ENCODE measurements at places on chromosomes 2 and 18. TPM values are rescaled to one million over a fixed set of nuclear protein-coding genes. Genes with fewer than 3 reads are reported as not detected.

Gene GCKR
- total RNA-seq, result not detected

Gene CYBRD1
- 11.1 TPM for total RNA-seq

Gene ANKRD62
- 0.15 TPM for total RNA-seq

Gene CYP26B1
- total RNA-seq, result 1.2 TPM

Gene TTC39C
- total RNA-seq, result 27.6 TPM

Gene ATP9B
- total RNA-seq, result 33.5 TPM

Gene TRIP12
- total RNA-seq, result 107 TPM

Gene MAP3K19
- not detected for total RNA-seq

Gene NETO1
- 0.71 TPM for total RNA-seq

Gene HOXD13
- not detected for total RNA-seq

Gene SH3RF3
- 0.28 TPM for total RNA-seq

Gene OTOS
- not detected for total RNA-seq

DNA sequence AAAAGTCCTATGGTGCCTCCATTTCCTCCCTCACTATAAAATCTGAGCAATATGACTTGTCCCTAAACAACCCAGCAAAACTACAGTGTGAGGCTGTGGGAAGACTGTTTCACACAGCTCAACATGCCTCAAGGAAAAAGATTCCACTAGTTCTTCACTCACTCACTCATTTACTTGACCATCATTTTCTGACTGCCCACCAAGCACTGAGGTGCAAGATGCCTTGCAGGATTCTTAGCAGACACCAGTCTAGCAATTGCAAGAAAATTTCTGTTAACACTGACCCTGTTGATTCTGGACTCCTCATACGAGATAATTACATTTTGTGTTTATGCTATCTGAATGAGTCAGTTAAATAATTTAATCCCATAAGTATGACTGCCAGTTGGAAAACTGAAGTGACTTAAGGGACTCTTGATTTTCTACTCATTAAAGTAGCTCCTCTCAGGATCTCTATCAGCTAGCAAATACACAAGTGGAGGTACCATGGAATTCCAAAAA lies 51.9 kb upstream of the PCBP1 start:
- no peaks in the 10 kb centered on the region for H3K27me3 ChIP-seq
- no peaks in the 10 kb centered on the region for H3K36me3 ChIP-seq
- no peak overlapping the region for H3K4me3 ChIP-seq
- H3K27ac ChIP-seq, result no peak overlapping the region
- no peak for DNase-seq
- H3K4me1 ChIP-seq, result peaks cover 17% of the 10 kb centered on the region

GRCh38 chr2:143195511-143195910 lies 66.3 kb downstream of the ARHGAP15 start:
- no peaks in the 10 kb centered on the region for H3K4me1 ChIP-seq
- no peak overlapping the region for H3K27ac ChIP-seq
- no peak for DNase-seq
- no peaks in the 10 kb centered on the region for H3K27me3 ChIP-seq

DNA sequence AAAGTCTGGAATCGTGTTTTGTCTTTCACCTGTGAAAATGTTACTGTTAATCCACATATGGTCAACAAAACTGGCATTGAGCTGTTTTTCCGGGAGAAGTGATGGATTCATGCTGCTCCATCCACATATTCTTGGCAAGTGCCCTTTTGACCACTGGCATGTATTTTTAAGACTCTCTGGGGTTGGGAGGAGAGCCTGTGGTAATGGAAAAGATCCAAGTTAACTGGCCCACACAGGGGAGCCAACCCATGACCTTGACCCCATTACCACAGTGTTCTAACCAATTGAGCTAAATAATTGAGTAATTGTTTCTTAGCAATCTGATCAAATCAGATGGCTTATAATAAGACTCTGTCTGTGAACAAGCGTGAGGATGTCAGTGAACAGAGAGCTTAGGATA lies 296.2 kb upstream of the NRP2 start:
- no peak overlapping the region for H3K27ac ChIP-seq
- H3K4me3 ChIP-seq, result no peak overlapping the region
- no peaks in the 10 kb centered on the region for H3K36me3 ChIP-seq
- no peaks in the 10 kb centered on the region for H3K27me3 ChIP-seq

DNA sequence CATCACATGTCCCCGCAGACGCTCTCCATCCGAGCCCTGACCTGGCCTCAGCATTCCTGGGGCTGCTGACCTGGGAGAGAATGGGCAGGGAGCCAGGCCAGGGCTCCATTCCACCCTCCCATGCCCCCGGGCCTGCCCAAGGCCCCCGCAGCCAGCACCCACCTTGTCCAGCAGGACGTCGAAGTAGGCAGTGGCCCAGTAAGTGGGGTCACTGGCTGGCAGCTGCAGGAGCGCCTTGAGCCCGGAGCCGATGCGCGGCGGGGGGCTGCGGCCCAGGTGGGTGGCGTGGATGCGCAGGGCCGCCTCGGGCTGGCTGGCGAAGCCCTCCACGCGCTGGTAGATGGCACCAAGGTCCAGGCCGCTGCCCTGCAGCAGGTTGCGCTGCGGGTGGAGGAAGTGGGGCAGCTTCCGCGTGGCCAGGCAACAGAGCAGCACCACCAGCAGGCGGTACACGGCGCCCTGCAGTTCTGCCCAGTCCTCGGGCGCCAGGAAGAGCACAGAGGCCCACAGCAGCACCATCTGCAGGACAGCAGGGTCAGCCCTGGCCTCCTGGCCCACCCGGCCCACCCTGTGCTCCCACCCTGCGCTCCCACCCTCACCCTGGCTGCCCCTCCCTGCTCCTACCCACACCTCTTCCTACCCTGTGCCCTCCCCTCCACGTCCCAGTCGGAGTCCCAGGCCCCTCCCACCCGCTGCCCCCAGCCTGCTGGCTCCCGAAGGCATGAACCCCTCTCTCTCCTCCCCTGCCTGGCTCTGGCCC lies 7.6 kb downstream of the MAB21L4 start:
- H3K4me3 ChIP-seq, result no peak overlapping the region
- no peaks in the 10 kb centered on the region for H3K4me1 ChIP-seq
- H3K36me3 ChIP-seq, result no peaks in the 10 kb centered on the region
- H3K27me3 ChIP-seq, result no peaks in the 10 kb centered on the region
- no peak overlapping the region for H3K27ac ChIP-seq

DNA sequence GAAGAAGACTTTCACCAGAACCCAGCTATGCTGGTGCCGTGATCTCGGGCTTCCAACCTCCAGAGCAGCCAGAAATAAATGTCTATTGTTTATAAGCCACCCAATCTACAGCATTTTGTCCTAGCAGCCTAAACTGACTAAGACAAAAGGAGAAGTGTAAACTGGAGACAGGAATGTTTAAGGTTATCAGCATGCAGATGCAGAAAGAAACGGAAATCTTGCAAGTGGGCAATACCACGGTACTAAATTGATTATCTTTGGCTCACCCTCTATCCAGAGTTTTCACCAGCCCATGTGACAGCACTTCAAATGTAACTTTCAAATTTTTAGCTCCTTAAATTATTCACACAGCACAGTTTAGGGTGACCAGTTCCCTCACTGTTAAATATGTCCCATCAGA lies 5.7 kb upstream of the CAPN14 start:
- no peak overlapping the region for H3K27ac ChIP-seq
- H3K4me3 ChIP-seq, result no peak overlapping the region
- no peaks in the 10 kb centered on the region for H3K36me3 ChIP-seq
- no peaks in the 10 kb centered on the region for H3K27me3 ChIP-seq
- H3K4me1 ChIP-seq, result no peaks in the 10 kb centered on the region
- DNase-seq, result no peak

GRCh38 chr2:61044636-61045035 lies 21.0 kb upstream of the SANBR start:
- no peak for DNase-seq
- H3K27me3 ChIP-seq, result no peaks in the 10 kb centered on the region
- no peaks in the 10 kb centered on the region for H3K4me1 ChIP-seq
- no peak overlapping the region for H3K27ac ChIP-seq

DNA sequence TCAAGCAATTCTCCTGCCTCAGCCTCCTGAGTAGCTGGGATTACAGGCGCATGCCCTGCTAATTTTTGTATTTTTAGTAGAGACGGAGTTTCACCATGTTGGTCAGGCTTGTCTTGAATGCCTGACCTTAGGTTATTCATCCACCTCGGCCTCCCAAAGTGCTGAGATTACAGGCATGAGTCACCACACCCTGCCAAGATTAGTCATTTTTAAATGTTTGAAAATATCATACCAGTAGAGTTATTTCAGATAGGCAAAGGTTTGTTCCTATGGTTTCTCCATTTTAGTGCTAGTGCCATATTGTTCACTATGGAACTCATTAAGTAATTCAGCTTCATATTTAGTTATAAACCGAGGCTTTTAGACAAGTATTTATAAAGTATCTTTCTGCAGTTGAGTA lies 52.3 kb downstream of the HIBCH start:
- H3K4me1 ChIP-seq, result no peaks in the 10 kb centered on the region
- DNase-seq, result no peak
- no peak overlapping the region for H3K4me3 ChIP-seq
- H3K27ac ChIP-seq, result no peak overlapping the region

DNA sequence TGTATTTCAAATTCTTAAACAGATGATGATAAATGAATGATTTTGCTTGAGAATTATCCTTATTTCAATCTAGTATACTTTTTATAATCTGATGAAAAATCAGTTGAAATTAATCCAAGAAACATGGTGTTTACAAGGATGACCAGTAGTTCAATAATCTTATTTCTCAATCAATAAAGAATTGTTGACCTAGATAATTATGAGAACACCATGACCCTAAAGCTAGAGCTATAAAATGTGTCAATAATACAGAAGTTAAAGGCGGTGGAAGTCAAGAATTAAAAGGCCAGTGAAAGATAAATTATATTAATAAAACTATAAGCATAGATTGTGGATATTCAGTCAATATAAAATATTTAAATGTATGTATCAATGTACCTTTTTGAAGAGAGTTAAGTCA lies 667.4 kb upstream of the GCFC2 start:
- H3K4me1 ChIP-seq, result no peaks in the 10 kb centered on the region
- H3K4me3 ChIP-seq, result no peak overlapping the region
- no peak overlapping the region for H3K27ac ChIP-seq
- no peak for DNase-seq
- no peaks in the 10 kb centered on the region for H3K36me3 ChIP-seq
- no peaks in the 10 kb centered on the region for H3K27me3 ChIP-seq

DNA sequence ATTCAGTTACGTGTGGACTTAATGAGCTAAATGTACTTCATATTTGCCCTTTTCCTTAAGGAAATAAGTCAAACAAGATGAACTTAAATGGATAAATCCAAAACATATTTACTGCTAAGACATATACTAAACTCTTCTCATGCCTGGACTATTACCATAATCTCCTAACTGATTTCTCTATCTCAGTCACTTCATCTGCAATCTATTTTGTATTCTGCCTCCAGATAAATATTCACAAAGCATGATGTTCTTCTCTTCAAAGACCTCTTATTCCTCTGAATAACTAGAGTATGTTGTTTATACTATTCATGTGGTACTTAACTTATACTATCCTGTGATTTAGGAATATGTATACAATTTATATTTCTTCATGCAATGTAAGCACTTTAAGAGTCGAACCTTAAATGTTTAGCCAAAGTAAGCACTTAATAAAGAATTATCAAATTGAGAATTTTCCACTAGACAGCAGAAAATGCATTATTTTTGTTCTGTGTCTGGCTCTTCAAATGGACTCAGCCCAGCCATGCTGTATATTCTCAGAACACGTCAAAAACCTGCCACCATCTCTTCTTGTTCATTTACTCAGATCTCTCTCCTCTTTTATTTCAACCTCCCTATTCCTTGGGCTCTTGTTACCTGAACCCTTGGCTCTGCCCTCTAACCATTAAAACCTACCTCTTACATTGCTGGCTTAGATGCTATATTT lies 79.9 kb upstream of the ARHGAP28 start:
- no peak overlapping the region for H3K4me3 ChIP-seq
- no peak overlapping the region for H3K27ac ChIP-seq
- DNase-seq, result no peak
- H3K36me3 ChIP-seq, result no peaks in the 10 kb centered on the region

GRCh38 chr18:51226068-51226467 lies 28.6 kb upstream of the MEX3C start:
- no peaks in the 10 kb centered on the region for H3K4me1 ChIP-seq
- no peaks in the 10 kb centered on the region for H3K36me3 ChIP-seq
- no peak overlapping the region for H3K4me3 ChIP-seq

- peaks cover 32% of the 10 kb centered on the region for H3K4me1 ChIP-seq
- no peaks in the 10 kb centered on the region for H3K27me3 ChIP-seq
- no peak overlapping the region for H3K27ac ChIP-seq
Observed at GRCh38 chr18:59834267-59834666, 65.5 kb upstream of the PMAIP1 start.

DNA sequence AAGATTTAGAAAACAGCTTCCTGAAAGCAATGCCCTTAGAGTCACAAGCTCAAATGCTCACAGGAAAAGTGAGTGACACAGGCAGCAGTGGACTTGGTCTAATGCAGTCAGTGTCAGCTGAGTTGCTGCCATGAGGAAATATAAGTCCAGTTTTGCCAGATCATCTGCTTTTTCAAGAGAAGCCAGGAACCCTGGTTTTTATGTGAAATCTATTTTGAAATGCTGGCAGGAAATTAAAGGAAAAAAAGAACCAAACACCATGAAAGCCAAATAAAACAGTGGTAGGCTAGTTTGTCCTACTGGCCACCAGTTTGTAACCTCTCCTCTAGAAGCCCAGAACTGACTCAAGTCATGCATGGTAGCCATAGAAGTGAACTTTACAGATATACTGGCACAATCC lies 109.2 kb downstream of the THADA start:
- H3K4me3 ChIP-seq, result no peak overlapping the region
- peaks cover 9% of the 10 kb centered on the region for H3K4me1 ChIP-seq
- H3K27me3 ChIP-seq, result no peaks in the 10 kb centered on the region
- no peak for DNase-seq
- no peaks in the 10 kb centered on the region for H3K36me3 ChIP-seq

GRCh38 chr2:240165034-240165433 lies 24.6 kb upstream of the OTOS start:
- peaks cover 2% of the 10 kb centered on the region for H3K4me1 ChIP-seq
- H3K27me3 ChIP-seq, result no peaks in the 10 kb centered on the region
- no peak for DNase-seq
- H3K27ac ChIP-seq, result no peak overlapping the region

DNA sequence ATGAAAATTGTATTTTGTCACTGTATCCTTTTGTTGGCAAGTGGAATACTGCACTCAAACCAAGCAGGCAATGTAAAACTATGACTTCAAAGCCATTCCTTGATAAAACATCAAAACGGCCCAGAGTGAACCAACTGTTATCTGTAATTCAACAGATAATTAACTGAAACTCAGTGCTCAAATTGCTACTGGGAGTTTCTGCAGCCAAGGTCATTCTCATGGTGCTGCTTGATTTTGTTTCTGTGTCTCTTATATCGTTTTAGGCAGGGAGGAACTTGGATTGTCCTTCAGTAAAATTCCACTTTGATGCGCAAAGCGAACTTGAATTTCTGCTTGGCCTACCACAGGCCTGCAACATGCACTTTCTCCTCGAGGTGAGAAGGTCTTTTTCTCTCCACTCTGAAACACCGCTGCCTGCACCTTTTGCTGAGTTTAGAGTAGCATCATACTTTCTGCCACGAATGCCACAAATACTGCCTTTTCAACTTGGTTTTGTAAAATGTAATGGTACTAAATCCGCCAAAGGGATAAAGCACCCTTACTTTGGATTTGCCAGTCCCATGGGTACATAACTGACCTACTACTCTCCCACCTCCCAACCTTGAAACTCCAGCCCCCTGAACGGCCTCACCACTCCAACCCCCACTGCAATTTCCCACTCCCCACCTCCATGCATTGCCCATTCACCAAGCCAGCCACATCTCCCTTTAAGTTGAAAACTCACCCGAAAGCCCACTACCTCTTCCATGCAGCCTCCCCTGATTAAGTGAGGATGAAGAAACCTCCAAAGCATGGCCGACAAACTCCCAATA lies 204.7 kb downstream of the TGIF1 start:
- H3K4me1 ChIP-seq, result peaks cover 15% of the 10 kb centered on the region
- H3K27ac ChIP-seq, result no peak overlapping the region
- no peaks in the 10 kb centered on the region for H3K27me3 ChIP-seq
- no peak for DNase-seq

- no peaks in the 10 kb centered on the region for H3K36me3 ChIP-seq
- DNase-seq, result no peak
- no peaks in the 10 kb centered on the region for H3K27me3 ChIP-seq
- H3K27ac ChIP-seq, result no peak overlapping the region
Observed at GRCh38 chr2:48626047-48626446, 8.4 kb downstream of the GTF2A1L start.
